HFFc6 (cell line): ENCODE measurements at places on chromosomes 12 and 14.

DNA sequence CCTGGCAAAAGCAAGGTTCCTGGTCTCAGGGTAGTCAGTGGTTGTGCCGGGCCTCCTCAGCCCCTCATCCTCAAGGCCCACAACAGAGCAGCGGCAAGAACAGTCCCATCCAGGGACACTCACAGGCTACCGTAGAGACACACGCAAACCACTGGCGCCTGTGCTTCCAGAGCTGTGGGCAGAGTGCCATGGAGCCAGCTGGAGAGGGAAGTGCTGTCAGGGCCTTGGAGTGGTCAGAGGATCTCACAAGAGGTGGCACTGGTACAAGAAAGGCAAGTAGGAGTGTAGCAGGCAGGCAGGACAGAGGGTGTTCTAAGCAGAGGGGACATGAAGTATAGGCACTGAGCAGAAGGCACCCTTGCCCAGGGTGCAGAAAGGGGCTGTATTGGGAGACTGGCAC is 34.6 kb downstream of the ANKRD9 start:
- DNase-seq: no peak

- DNase-seq: no peak
Measured at GRCh38 chr12:84760091-84760865, 152.3 kb downstream of the SLC6A15 start.

GRCh38 chr14:73472185-73473114 is 14.1 kb upstream of the NUMB start:
- DNase-seq: peak; percentile 73

DNA sequence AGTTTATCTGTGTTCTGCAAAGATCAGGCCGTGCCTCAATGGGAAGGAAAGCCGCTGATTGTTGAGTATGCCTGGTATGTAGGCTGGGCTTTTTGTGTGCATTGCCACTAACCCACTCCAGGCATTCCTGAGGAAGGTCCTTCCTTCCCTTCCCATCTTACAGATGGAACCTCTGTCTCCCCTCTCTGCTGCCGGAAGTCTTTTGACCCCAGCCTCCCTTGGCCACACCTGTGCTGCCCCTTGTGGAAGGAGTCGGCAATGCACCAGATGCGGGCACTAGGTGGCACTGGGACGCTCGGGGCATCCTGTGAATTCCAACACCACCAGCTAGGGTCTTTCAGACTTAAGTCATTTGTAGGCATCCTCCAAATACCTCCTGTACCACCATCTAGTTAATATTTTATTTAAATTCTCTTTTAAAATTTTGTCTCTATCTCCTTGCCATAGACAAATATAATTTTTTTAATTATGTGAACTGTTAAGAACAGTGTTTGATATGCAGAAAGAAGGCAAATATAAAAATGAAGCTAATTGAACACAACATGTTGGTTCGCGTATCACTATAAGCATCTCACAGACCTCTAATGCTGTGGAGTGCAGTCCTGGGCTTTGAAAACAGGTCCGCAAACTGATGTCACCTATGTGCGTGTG is 99.6 kb downstream of the RIN3 start:
- DNase-seq: no peak

GRCh38 chr12:51884676-51885229 is 3.1 kb upstream of the ANKRD33 start:
- peak; percentile 63 for DNase-seq

DNA sequence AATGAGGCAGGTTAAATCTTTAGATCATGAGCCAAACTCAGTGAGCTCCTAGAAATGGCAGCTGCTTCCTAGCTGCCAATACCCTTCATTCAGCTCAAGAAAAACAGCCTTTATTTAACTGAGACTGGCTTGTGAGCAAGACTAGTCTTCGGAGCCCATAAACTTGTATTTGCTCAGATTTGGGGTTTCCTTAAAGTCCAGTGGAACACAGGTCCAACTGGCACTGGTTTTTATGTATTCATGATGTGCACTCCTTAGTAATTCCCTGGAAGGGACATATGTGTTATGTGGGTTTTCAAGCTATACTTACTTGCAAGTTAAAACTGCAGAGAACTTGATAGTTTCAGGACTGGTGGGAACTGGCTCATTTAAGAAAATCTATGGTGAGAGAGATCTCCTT is 380.1 kb upstream of the TMEM132C start:
- no peak for DNase-seq

DNA sequence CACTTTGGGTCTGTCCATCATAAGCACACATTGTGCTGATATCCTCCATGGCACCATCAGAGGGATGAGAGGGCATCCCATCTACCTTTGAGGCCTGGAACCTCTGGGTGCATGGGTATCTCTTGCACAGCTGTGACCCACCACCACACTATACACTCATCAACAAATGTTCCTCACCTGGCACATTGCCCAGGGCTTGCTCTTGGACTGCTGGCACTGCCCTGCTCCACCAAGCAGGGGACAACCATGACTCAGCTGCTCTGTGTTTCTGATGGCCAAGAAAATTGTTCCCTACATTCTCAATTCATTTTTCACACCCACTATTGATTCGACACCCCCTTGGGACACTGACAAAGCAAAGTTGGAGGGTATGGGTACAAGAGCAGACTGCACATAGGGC is 155.5 kb downstream of the PTPRO start:
- no peak for DNase-seq

GRCh38 chr14:25521616-25522015 is 471.7 kb upstream of the STXBP6 start:
- DNase-seq: no peak

- DNase-seq: no peak
Measured at GRCh38 chr14:28468191-28469151, 298.1 kb upstream of the FOXG1 start.

- DNase-seq: no peak
Measured at GRCh38 chr14:71231521-71232393, 324.5 kb downstream of the PCNX1 start.

DNA sequence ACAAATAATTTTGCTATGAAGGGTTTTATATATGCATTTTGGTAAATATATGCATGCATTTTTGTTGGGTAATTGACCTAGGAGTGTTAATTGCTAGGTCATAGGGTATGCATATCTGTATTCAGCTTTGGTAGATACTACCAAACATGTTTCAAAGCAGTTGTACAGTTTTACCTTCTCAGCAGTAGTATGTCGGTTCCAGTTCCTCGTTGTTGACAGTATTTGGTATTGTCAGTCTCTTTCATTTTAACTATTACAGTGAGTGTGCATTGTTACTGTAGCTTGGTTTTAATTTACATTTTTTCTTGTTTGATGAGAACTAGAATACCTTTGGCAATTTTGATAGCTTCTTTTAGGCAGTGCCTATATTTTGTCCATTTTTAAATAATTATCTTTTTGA is 98.9 kb downstream of the ARID2 start:
- DNase-seq: no peak

- DNase-seq: no peak
Measured at GRCh38 chr12:18207266-18207665, 54.1 kb upstream of the PIK3C2G start.

DNA sequence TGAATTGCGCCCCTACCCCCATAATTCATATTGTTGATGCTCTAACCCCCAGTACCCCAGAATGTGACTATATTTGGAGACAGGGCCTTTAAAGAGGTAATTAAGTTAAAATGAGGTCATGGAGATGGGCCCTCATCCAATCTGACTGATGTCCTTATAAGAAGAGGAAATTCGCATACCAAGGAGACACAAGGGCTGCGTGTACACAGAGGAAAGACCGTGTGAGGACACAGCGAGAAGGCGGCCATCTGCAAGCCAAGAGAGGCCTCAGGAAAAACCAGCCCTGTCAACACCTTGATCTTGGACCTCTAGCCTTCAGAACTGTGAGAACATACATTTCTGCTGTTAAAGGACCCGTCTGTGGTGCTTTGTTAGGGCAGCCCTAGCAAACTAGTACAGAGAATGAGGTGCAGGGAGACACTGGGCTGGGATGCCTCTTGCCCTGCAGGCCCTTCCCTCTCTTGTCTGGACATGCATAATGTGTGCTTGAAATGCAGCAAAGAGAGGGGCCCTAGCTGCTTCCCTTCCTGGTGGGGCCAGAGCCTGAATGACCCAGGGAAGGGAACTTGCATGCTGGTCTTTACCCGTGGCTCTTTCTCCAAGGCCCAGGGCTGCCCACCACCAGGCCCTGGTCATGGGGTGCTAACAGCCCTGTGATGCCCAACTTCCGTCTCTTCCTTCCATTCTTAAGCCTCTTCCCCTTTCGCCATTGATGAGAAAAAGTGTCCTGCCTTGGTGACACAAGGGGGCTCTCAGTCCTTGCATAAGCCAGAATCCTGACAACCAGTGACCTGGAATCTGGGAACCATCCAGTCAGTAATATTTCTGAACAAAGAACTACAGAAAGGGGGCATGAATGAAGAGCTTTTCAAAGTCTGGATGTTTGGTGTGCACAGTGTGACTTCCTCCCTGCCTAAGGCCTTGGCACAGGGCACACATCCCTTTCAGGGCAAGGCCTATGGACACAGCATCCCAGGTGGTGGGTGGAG is 50.0 kb upstream of the GPATCH2L start:
- no peak for DNase-seq

GRCh38 chr14:95064734-95065133 is 92.6 kb downstream of the DICER1 start:
- DNase-seq: no peak

- DNase-seq: no peak
Measured at GRCh38 chr12:98578821-98579220, 14.7 kb upstream of the SLC25A3 start.

DNA sequence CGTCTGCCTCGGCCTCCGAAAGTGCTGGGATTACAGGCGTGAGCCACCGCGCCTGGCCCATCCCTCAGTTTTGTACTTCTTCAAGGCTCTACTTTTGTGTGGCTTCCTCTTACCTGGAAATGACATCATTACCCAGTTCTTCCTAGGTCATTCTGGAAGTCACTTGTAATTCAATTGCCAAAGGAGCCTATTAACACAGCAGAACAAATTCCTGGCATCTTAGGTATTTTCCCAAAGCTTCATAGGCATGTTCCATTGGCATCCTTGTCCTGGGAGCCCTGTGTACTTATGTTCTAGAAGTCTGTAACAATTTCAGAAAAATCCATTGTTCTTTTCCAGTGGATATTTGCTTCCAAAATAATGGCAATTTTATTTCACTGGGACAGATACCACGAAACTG is 60.6 kb downstream of the DAAM1 start:
- DNase-seq: no peak

GRCh38 chr14:78358591-78358990 is 188.4 kb downstream of the NRXN3 start:
- no peak for DNase-seq

- peak; percentile 32 for DNase-seq
Measured at GRCh38 chr14:23294734-23295561, 7.7 kb downstream of the PPP1R3E start.

- no peak for DNase-seq
Measured at GRCh38 chr14:104298458-104298857, 160.1 kb downstream of the KIF26A start.

GRCh38 chr14:20614038-20614840 is 23.1 kb upstream of the RNASE12 start:
- DNase-seq: no peak

- DNase-seq: no peak
Measured at GRCh38 chr12:27333403-27334009, 870 bp downstream of the BMAL2 start.

DNA sequence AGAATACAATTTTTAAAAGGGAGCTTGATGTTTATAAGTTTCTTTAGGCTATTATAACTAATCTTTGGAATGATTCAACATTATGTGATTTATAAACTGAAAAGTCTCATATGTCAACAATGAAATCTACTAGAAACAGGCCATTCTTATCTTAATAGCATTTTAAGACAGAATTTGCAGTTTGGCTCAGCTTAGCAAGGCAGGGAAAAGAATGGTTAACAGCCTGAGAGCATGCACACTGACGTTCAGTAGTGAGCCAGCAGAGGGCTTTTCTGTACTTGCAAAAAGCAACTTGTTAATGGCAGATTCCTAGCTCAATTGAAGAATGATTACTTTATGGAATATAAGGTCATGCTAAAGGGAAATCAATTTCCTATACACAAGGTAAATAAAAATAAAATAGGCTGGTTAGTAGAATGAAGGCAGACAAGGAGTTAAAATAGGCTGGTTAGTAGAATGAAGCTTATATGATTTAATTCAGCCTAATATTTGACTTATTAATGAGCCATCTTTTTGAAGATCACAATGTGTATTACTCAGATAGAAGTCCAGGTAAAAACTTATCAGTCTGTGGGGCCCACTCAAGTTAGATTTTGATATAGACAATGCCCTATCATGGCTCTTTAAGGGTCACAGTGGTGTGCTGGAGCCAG is 95.9 kb downstream of the OTOGL start:
- peak; percentile 62 for DNase-seq

DNA sequence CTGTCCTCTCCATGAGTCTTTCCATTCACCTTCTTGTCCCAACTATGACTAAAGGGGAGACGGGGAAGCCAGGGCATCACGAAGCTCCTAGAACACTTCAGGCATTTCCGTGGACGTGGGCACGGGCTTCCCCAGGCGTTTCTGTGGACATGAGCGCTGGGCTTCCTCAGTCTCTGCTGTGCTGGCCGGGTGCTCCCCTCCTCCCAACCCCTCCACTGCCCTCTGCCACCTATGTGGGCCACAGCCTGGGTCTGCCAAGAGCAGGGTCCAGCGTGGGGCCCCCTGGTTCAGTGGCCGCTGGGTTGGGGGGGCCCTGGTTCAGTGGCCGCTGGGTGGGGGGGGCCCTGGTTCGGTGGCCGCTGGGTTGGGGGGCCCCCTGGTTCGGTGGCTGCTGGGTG is 14.8 kb downstream of the HIP1R start:
- no peak for DNase-seq

- no peak for DNase-seq
Measured at GRCh38 chr12:26937443-26937862, 328 bp downstream of the INTS13 start.

DNA sequence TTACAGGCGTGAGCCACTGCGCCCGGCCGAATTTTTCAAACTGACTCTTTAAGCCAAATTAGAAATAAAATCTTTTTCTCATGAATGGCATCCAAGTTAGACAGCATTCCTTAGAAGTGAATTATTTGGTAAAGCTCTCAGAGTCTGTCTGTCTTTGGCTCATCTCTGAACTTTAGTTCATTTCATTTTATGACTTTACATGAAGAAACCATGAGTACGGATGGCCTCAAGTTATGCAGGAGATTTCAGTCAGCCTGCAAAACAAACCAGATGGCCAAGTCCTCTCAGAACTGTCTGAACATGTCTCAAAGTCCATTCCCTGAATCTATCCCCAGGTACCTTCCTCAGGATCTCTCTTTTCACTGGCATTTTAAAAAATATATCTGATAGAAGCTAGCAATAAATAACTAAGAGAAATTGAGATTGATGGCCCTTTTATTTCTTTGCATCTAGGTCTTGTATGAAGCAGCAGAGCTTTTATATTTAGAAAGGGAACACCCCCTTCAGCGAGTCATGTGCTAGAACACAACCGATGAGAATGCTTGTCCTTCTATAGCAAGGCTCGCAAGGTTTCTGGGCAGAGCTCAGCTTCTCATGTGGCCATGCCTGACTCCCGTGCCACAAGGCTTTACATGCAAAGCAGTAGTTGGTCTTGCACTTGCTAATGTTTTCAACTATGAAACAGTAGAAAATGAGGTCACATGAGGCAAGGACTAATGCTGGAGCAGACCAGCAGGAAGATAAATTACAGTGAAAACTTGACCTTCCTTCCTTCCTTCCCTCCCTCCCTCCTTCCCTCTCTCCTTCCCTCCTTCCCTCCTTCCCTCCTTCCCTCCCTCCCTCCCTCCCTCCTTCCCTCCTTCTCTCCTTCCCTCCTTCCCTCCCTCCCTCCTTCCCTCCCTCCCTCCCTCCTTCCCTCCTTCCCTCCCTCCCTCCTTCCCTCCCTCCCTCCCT is 125.0 kb downstream of the AKAP6 start:
- peak; percentile 35 for DNase-seq

GRCh38 chr12:33296529-33296928 is 143.1 kb downstream of the SYT10 start:
- no peak for DNase-seq
